ENCODE measurements at places on chromosomes 1 and 21. TPM values are rescaled to one million over a fixed set of nuclear protein-coding genes. Genes with fewer than 3 reads are reported as not detected.

GRCh38 chr1:63509718-63510117 lies 13.3 kb downstream of the ITGB3BP start:
- no peak for DNase-seq

DNA sequence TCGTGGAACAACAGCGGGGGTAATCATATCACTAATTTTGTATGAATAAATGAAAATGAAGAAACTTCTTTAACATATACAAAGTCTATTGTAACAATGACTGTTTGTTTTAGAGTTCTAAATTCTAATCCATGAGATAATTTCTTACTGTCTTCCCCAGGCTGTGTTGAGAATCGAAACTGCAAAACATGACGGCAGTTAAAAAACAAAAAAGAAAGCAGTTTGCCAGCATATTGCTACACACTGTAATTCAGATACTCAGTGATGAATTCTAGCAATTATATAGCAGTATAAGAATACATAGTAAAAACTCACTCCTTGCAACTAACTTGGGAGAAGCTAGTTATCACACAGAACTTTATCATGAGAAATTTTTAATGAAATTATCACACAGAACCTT lies 22.1 kb downstream of the INSL5 start:
- DNase-seq = no peak

DNA sequence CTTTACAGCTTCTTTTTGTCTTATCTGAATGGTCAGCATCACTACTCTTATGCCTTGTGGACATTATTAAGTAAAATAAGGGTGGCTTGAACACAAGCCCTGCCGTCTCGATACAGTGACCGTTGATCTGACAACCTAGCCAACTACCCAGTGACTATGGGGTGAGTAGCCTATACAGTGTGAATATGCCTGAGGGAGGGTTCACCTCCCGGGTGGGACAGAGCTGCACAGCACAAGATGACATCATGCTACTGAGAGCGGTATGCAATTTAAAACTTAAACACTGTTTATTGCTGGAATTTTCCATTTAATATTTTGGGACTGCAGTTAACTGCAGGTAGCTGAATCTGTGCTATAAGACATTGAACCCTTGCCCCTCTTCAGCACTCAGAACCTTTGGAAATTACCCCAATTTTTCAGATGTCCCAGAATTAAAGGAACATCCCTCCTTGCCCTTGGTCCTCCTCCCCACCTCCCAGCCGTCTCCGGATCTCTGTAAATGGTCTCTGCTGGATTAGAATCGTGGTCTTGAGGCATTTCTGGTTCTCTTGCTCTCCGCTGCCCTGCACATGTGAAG lies 618.5 kb downstream of the PTPRU start:
- no peak for DNase-seq

- DNase-seq = no peak
These were observed 444.2 kb upstream of the LRRC7 start for GRCh38 chr1:69123486-69123885.

- DNase-seq = no peak
These were observed 158.8 kb upstream of the DUSP10 start for GRCh38 chr1:221900678-221901077.

DNA sequence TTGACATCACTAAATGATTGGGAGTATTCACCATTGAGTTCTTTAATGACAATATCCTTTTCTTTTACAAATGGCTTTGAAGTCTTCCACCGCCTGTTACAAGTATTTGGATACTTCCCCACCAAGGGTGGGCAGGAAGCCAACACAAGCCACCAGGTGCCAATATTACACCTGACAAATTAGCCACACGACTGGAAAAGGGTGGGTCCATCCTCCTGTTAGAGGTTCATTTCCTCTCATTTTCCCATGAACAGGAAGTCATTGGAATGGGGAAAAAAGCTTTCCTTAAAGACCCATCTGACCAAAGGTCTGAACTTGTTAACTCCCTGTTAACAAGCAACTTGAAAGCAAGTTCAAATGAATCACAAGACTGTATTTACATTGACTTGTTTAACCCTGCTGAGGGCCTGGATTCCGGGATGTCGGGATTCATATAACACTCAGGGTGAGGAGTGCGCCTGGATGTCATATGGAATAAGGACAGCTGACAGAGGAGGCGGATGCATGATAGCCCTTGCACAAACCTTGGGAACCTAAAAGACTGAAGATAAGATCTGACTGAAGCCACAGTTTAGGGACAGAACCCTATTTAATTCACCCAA lies 40.5 kb upstream of the PROX1 start:
- DNase-seq = no peak

- DNase-seq = no peak
These were observed 79.6 kb downstream of the CDC14A start for GRCh38 chr1:100431954-100432353.

Gene SLC2A5
- 0.92 TPM for polyA plus RNA-seq
